ENCODE measurements at places on chromosomes 5 and 9.

DNA sequence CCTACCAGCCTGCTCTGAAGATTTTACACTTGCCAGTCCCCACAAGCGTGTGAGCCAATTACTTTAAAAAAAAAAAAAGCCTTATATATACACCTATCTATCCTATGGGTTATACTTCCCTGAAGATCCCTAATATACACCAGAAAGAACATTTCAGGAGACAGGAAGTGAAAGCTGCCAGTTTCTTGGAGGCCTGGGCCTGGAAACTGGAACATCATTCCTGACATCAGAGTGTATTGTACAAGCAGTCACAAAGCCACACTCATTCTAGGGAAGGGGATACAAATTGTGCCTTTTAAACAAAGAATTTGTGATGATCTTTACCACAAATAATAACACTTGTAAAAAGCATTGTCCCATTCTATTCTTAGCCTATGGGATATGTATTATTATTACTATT, 98.3 kb upstream of the FBN2 start:
- DNase-seq, result no peak

- no peak for DNase-seq
Measured at GRCh38 chr5:32107291-32107690, 66.8 kb downstream of the GOLPH3 start.

DNA sequence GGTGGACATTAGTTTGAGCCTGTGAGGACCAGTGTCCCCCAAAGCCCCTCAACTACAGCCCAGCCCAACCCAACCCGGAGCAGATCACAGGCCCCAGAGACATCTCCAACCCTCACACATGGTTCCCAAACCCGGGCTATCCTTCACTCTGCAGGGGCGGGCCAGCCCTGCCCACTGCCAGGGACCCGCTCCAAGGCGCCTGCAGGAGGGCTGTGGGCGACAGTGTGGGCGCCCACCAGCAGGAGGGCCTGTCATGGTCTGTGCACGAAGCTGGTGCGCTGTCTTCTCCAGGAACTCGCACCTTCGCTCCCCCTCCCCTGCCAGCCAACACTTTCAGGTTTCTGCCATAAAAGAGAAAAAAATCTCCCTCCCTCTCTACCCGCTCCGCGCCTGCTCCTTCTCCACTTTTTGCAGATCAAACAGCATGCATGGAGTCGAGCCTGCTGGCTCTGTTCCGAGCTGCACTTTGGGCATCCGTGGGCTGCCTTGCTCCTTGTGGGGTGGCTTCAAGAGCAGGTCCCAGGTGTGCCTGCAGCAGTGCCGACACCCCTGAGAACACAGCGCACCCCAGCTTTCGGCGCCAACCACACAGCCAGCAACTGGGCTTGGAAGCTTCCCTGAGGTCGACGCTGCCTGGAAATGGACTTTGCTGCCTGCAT, 133.7 kb upstream of the PPP1R26 start:
- DNase-seq, result no peak

- no peak for DNase-seq
Measured at GRCh38 chr9:20343325-20343724, 279.0 kb downstream of the MLLT3 start.

- no peak for DNase-seq
Measured at GRCh38 chr9:78490231-78490630, 193.3 kb downstream of the PSAT1 start.

- no peak for DNase-seq
Measured at GRCh38 chr9:26375448-26375847, 517.2 kb downstream of the CAAP1 start.

DNA sequence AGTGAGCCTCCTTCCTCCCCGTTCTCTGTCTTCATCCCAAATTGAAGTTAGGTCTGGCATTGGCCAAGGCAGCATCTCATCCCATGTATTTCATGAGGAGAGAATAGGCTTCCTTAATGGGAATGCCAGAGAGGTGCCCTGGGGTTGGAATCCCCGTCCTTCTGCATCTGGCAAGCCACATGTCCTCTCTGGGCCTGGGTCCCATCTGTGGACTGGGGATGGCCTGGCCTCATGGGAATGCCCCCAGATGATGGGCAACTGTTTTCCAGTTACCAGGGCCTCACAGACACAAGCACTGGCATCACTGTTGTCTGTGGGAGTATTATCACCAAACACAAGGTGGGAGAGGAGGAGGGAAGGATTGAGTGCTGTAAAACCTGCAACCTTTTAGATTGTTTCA, 153.9 kb downstream of the FSTL4 start:
- DNase-seq, result no peak

DNA sequence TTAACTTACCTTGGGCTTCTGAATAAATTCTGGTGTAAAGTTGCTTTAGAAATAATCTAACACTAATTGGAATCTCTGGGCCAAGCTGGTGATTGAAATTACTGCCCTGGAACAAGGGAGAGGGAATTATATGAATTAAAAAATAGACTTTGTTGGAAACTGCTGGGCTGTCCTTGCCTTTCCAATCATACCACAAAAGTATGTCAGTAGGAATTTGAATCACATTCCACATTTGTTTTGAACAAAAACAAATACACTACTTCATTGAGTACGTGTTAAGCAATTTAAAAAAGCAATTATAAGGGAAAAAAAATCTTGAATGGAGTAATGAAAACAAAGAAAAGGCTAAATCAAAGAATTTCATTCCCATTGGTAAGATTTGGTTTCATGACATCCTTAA, 102.5 kb upstream of the SREK1 start:
- DNase-seq, result no peak

DNA sequence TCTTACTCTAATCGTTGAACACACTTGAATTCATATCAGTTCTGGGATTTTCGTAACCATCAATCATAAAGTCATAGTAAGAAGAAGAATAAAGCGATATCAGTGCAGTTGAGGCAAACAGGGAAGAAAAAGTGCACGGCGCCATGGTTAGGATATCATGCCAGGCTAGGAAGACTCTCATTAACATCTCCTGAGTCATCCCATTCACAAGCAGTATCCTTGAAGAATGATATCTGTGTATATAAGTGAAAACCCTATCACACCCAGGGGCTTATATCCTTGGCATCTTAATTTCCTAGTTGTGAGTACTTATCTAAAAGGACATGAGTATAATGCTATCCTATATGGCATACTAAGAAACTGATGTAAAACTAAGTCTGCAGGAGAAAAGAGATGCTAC, 38.6 kb downstream of the NFIB start:
- DNase-seq, result no peak

- peak; percentile 10 for DNase-seq
Measured at GRCh38 chr9:36328798-36329411, 70.7 kb upstream of the GNE start.

- peak; percentile 44 for DNase-seq
Measured at GRCh38 chr5:137629646-137630045, 106.2 kb downstream of the KLHL3 start.

DNA sequence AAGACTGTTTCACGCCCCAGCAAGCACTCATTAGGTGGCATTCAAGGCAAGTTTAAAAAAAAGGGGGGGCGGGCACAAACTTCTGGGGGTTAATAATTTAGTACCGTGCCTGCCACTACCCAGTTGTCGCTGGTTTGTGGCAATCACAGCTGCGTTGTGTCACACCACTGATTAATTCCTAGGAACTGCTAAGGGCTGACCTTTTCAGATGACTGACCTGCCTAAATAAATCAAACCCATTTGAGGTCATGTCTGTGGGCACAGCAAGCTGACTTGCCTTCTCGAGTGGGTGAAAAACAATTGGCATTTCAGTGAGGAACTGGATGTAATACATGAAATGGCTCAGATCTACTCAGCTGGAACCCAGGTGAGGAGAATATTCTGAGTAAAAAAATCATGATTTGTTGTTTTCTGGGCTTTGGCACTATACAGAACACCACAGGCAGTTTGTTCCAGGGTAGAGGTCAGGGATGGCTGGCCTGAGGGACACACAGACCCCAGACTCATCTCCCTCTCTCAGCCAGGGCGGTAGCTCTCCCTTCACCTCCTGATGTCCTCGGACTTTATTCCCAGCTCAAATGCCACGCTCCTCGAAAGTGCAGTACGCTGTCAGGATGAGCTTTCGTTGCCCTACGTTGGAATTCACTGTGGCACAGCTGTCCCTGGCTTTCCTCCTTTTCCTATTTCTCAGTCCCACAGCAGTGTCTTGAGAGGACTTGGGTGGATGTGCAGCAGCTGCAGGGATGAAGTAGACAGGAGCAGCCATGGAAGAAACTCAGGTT, 15.5 kb upstream of the MGAT1 start:
- no peak for DNase-seq

GRCh38 chr9:73515216-73515615, 363.6 kb downstream of the ANXA1 start:
- DNase-seq, result no peak

DNA sequence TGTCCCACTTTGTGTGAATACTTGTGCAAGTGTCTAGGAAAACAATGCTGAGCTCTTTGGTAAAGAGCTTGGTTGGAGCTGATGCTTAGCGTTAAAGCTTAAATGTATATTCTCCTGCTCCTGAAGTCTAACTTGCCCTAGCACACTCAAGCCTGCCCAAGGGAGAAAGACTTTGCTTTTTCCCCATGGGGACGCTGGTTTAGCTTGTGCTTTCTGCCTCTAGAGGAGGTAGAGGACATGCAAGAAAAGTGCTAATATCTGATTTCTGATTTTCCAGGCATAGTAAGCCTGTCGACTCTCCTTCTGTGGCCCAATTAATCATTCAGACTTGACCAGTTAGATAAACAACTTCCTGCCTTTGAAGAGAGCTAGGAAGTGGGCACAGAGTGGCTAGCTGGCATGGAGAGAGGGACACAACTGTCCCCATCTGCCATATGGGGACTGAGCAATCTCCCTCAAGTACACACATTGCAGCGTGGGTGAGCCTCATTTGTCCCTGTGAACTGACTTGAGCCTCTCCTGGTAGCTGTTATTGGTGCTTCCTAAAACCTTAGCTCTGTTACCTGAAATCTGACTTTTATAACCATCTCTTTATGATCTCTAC, 348.4 kb downstream of the BRINP1 start:
- DNase-seq, result no peak

DNA sequence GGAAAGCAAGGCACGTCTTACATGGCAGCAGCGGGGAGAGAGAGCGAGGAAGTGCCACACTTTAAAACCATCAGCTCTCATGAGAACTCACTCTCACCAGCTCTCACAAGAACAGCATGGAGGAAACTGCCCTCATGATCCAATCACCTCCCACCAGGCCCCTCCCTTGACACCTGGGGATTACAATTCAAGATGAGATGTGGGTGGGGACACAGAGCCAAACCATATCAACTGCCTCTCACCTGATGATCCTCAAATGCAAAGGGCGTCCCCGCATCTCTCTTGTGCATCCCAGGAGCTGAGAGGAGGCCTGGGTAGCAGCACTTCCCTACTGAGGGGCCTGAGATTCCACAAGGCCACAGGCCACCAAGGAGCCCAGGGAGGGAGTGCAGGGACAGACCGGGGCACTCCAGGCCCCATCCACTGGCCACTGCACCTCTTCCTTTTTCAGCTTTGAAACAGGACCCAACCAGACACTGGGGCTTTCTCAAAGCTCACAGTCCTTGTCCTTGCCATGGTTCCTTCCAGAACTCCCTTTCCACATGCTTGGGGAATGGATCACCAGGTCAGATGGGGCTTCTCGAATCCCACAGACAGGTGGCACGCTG, 54.5 kb upstream of the IL17B start:
- no peak for DNase-seq

- DNase-seq, result no peak
Measured at GRCh38 chr9:71630377-71630995, 137.8 kb downstream of the CEMIP2 start.

DNA sequence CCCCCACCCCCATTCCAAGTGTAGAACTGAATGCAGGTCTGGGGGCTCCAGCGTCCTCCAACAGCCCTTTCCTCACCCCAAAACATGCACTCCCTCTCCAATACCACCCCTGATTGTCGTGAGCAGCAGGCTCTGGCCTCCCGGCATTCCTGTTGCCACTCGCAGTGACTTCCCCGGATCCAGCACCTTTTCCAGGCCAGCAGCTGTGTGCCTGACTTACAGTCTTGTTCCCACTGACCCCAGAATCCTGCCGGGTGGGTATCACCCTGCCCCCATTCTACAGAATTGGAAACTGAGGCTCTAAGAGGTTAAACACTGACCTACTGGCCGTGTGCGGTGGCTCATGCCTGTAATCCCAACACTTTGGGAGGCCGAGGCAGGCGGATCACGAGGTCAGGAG, 127.2 kb downstream of the OLFM1 start:
- DNase-seq, result no peak

DNA sequence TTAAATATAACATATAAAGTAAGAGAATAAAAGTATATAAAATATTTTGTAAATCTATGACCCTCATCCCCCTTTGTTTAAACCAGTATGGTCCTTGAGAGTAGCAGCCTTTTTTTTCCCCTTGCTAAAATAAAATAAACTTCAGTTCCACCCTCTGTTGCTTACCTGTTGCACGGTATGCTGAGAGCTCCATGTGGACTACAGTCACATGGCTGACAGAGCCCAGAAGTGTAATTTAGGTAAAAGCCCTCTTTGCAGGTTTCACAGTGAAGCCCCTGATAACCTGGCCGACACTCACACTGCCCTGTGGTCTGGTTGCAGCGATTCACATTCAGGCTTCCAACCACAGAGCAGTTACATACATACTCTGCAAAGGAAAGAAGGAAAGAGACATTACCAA, 55.1 kb downstream of the MEGF9 start:
- DNase-seq, result no peak

- no peak for DNase-seq
Measured at GRCh38 chr5:139634028-139634325, 14.2 kb upstream of the CXXC5 start.

DNA sequence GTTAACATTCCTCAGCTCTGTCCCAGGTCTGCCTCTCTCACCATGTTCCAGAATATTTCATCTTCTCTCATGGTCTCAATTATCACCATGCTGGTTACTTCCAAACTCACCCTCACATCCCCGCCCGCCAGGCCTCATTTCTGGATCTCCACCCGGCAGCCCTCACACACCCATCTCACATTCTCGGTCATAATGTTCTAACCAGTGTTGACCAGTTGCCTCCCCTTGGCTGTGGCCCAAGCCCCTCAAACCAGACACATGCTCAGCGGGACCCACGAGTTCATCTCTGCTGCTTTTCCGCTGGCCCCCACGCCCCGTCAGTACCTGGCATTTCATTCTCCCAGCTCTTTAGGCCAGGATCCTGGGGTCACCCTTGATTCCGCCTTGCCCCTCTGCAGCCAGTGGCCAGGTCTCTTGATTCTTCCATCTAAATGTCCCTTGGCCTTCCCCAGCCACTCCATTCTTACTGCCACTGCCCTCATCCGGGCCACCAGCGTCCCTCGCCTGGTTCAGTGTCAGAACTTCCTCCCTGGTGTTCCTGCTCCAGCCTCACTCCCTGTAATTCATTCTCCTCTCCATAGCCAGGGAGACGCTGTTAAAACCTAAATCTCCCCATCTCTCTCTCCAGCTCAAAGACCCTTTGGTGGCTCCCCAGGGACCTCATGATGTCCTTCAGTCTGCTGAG, 141.7 kb downstream of the MVB12B start:
- no peak for DNase-seq

- no peak for DNase-seq
Measured at GRCh38 chr9:33443047-33443446, 4.3 kb downstream of the AQP3 start.

- no peak for DNase-seq
Measured at GRCh38 chr9:116453785-116454184, 233.3 kb upstream of the TRIM32 start.

GRCh38 chr9:18077941-18078678, 395.8 kb upstream of the ADAMTSL1 start:
- no peak for DNase-seq

Data from CD8-positive, alpha-beta memory T cell (primary cell).